ENCODE measurements at places on chromosomes 4 and X. TPM values are rescaled to one million over a fixed set of nuclear protein-coding genes. Genes with fewer than 3 reads are reported as not detected.

GRCh38 chr4:72953571-72953970 is 115.9 kb downstream of the COX18 start:
- H3K36me3 ChIP-seq: no peaks in the 10 kb centered on the region
- no peaks in the 10 kb centered on the region for H3K4me1 ChIP-seq
- H3K4me3 ChIP-seq: no peak overlapping the region
- no peaks in the 10 kb centered on the region for H3K27me3 ChIP-seq

GRCh38 chr4:11512871-11513270 is 84.2 kb upstream of the HS3ST1 start:
- H3K27me3 ChIP-seq: no peaks in the 10 kb centered on the region
- no peaks in the 10 kb centered on the region for H3K36me3 ChIP-seq
- no peak for DNase-seq
- no peaks in the 10 kb centered on the region for H3K4me1 ChIP-seq

- no peaks in the 10 kb centered on the region for H3K36me3 ChIP-seq
- no peak overlapping the region for H3K27ac ChIP-seq
- no peak overlapping the region for H3K4me3 ChIP-seq
- no peaks in the 10 kb centered on the region for H3K27me3 ChIP-seq
- peaks cover 8% of the 10 kb centered on the region for H3K4me1 ChIP-seq
Measured at GRCh38 chr4:154164931-154165839, 326.4 kb downstream of the DCHS2 start.

GRCh38 chr4:4782969-4783368 is 76.5 kb upstream of the MSX1 start:
- H3K27ac ChIP-seq: no peak overlapping the region
- H3K36me3 ChIP-seq: no peaks in the 10 kb centered on the region
- DNase-seq: no peak
- H3K4me3 ChIP-seq: no peak overlapping the region

DNA sequence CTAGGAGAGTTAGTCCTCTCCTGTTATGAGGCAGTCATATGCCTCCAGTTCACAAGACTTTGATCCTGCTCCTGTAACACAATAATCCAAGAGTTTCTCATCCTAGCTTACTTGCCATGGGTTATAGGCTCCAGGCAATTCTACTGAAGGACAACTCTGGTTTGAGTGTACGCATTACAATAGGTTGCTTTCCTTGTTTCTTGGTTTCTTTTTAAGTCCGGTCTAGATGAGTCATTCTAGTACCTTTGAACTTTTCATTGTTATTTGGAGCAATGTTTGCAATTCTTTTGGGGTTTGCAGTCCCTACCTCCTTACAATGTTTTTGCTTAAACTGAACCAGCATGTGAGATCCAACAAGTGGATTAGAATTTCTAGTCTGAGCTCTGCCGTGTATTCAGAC is 109.1 kb downstream of the ANAPC4 start:
- no peaks in the 10 kb centered on the region for H3K27me3 ChIP-seq
- no peak for DNase-seq
- H3K4me1 ChIP-seq: peaks cover 8% of the 10 kb centered on the region

DNA sequence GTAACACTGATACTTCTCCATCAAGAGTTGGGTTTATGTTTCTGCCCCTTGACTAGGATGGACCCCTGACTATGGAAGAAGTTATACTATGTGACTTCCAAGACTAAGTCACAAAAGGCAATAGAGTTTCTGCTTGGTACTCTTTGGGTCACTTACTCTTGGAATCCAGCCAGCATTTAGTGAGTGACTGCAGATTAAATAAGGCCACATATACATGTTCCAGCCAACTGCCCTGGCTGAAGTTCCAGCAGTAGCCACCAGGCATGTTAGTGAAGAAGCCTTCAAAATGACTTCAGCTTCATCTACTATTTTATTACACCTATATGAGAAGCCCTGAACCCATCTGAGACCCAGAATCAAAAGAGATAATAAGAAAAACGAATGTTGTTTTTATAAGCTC is 524.0 kb downstream of the DMD start:
- H3K4me1 ChIP-seq: no peaks in the 10 kb centered on the region
- no peak overlapping the region for H3K4me3 ChIP-seq
- no peak for DNase-seq
- H3K27me3 ChIP-seq: no peaks in the 10 kb centered on the region

GRCh38 chr4:18291256-18291655 is 269.7 kb upstream of the LCORL start:
- H3K27me3 ChIP-seq: no peaks in the 10 kb centered on the region
- no peak overlapping the region for H3K27ac ChIP-seq
- no peak overlapping the region for H3K4me3 ChIP-seq
- no peaks in the 10 kb centered on the region for H3K36me3 ChIP-seq
- DNase-seq: no peak

- no peak overlapping the region for H3K4me3 ChIP-seq
- no peak overlapping the region for H3K27ac ChIP-seq
- no peak for DNase-seq
- no peaks in the 10 kb centered on the region for H3K27me3 ChIP-seq
Measured at GRCh38 chr4:6834867-6835266, 52.3 kb downstream of the KIAA0232 start.

DNA sequence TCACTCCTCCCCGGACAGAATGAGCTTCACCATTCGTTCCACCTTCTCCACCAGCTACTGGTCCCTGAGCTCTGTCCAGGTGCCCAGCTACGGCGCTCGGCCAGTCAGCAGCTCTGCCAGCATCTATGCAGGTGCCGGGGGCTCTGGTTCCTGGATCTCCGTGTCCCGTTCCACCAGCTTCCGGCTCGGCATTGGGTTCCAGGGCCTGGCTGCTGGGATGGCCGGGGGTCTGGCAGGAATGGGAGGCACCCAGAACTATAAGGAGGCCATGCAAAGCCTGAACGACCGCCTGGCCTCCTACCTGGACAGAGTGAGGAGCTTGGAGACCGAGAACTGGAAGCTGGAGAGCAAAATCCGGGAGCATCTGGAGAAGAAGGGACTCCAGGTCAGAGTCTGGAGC is 36.4 kb upstream of the N4BP2 start:
- H3K4me3 ChIP-seq: no peak overlapping the region
- no peak overlapping the region for H3K27ac ChIP-seq
- H3K4me1 ChIP-seq: no peaks in the 10 kb centered on the region
- no peaks in the 10 kb centered on the region for H3K27me3 ChIP-seq
- no peaks in the 10 kb centered on the region for H3K36me3 ChIP-seq

- no peak overlapping the region for H3K27ac ChIP-seq
- no peaks in the 10 kb centered on the region for H3K4me1 ChIP-seq
- no peaks in the 10 kb centered on the region for H3K27me3 ChIP-seq
- DNase-seq: no peak
- H3K4me3 ChIP-seq: no peak overlapping the region
- no peaks in the 10 kb centered on the region for H3K36me3 ChIP-seq
Measured at GRCh38 chr4:161336016-161336530, 827.7 kb downstream of the FSTL5 start.

DNA sequence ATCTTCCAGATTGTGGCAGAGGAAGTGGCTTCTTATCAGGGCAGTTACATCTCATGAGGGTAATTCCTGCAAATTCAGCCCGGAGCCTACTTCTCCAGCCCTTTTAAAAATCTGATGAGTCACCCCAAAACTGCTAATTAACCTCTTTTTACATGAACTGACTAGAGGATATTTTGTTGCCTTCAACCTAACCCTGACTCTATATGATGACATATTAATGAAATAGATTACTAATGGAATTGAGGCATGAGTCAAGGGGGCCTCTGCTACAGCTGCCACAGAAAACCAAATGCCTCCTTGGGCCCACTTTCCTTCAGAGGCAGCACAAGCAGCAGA is 72.5 kb downstream of the QRFPR start:
- H3K4me3 ChIP-seq: no peak overlapping the region
- no peak overlapping the region for H3K27ac ChIP-seq
- DNase-seq: no peak
- no peaks in the 10 kb centered on the region for H3K36me3 ChIP-seq

- H3K27ac ChIP-seq: no peak overlapping the region
- no peaks in the 10 kb centered on the region for H3K36me3 ChIP-seq
- no peak for DNase-seq
Measured at GRCh38 chrX:97490656-97491055, 606.9 kb downstream of the RPA4 start.

DNA sequence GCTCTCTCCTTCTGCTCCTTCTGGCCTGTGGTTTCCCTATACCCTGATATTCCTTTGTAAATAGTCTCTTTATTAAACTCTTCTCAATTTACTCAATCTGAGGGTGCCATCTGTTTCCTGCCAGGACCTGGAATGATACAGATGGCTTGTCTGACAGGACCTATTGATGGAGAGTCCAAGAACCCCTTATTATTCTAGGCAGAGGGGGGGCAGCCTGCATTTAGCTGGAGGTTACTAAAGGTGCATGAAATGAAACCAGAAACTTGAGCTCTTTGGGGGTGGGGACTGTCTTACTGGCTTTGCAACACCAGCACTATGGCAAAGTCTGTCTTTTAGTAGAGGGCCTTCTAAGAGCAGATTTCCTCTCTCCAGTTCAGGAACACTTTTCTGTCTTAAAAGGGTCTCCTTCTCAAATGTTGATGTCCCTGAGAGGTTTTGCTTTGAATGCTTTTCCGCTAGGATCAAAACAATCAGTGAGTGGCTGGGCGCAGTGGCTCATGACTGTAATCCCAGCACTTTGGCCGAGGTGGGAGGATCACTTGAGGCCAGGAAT is 162.5 kb upstream of the MED14 start:
- no peak overlapping the region for H3K4me3 ChIP-seq
- DNase-seq: no peak
- H3K36me3 ChIP-seq: no peaks in the 10 kb centered on the region
- peaks cover 8% of the 10 kb centered on the region for H3K4me1 ChIP-seq

- H3K4me3 ChIP-seq: no peak overlapping the region
- peaks cover 29% of the 10 kb centered on the region for H3K4me1 ChIP-seq
- H3K36me3 ChIP-seq: no peaks in the 10 kb centered on the region
- H3K27me3 ChIP-seq: no peaks in the 10 kb centered on the region
- no peak overlapping the region for H3K27ac ChIP-seq
Measured at GRCh38 chrX:154090731-154091130, 6.8 kb downstream of the MECP2 start.

DNA sequence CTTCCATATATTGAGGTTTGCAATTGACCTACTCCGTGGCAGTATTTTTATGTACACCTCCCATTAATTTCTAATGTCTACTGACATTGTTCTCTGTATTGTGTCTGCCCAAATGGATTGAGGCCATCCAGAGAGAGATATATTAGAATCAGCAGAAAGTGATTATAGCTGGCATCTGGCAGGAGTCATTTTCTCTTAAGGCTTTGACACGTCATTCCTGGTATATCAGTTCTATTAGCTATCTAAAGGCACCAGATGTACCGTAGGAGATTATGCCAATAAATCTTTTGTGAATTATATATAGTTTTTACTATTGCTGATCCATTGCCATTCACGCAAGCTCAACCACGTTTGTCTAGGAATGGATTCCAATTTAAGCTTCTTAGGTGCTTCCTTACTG is 1026.4 kb upstream of the IGFBP7 start:
- H3K27ac ChIP-seq: no peak overlapping the region
- H3K4me3 ChIP-seq: no peak overlapping the region
- H3K27me3 ChIP-seq: no peaks in the 10 kb centered on the region
- no peaks in the 10 kb centered on the region for H3K36me3 ChIP-seq

DNA sequence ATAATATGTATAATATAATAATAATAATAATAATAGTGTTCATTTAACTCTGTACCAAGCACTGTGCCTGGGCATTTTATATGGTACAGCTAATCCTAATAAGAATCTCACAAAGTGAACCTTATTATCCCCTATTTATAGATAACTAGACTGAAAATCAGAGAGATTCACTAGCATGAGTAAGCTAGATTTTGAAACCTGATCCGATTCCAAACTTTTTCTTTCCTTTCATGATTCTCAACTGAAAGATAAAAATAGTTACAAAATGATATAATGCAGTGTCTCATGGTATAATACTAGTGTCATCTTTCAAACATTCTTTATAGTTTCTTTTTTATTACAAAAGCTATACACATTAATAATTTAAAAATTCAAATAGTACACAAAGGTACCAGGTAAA is 55.9 kb upstream of the RNF128 start:
- no peaks in the 10 kb centered on the region for H3K36me3 ChIP-seq
- H3K27me3 ChIP-seq: no peaks in the 10 kb centered on the region
- H3K27ac ChIP-seq: no peak overlapping the region
- no peak for DNase-seq

GRCh38 chrX:103061486-103061885 is 2.5 kb downstream of the BEX1 start:
- no peak for DNase-seq
- H3K27ac ChIP-seq: no peak overlapping the region
- H3K4me3 ChIP-seq: no peak overlapping the region
- no peaks in the 10 kb centered on the region for H3K27me3 ChIP-seq
- H3K36me3 ChIP-seq: no peaks in the 10 kb centered on the region

GRCh38 chrX:67347145-67347544 is 196.7 kb upstream of the AR start:
- H3K27ac ChIP-seq: no peak overlapping the region
- H3K4me3 ChIP-seq: no peak overlapping the region
- H3K36me3 ChIP-seq: no peaks in the 10 kb centered on the region
- no peaks in the 10 kb centered on the region for H3K4me1 ChIP-seq
- H3K27me3 ChIP-seq: no peaks in the 10 kb centered on the region

GRCh38 chr4:155322782-155323181 is 54.0 kb downstream of the MAP9 start:
- H3K27ac ChIP-seq: no peak overlapping the region
- no peaks in the 10 kb centered on the region for H3K36me3 ChIP-seq
- H3K4me1 ChIP-seq: no peaks in the 10 kb centered on the region
- no peak overlapping the region for H3K4me3 ChIP-seq
- H3K27me3 ChIP-seq: no peaks in the 10 kb centered on the region
- no peak for DNase-seq

UGT2A1 gene
- not detected for total RNA-seq

JADE1 gene
- 46.2 TPM for total RNA-seq

ETDA gene
- not detected for total RNA-seq

PABPC5 gene
- 5.0 TPM for total RNA-seq

TREX2 gene
- total RNA-seq: not detected

PAGE5 gene
- not detected for total RNA-seq

NAA15 gene
- 69.0 TPM for total RNA-seq

GRID2 gene
- total RNA-seq: 0.17 TPM

HEPH gene
- 168 TPM for total RNA-seq

C1QTNF7 gene
- not detected for total RNA-seq

LRCH2 gene
- total RNA-seq: 24.9 TPM

EFHC2 gene
- total RNA-seq: 3.2 TPM

FATE1 gene
- total RNA-seq: not detected

Data from neural progenitor cell (in vitro differentiated cells).